MG63 (cell line): ENCODE measurements at places on chromosomes 16 and 17. TPM values are rescaled to one million over a fixed set of nuclear protein-coding genes. Genes with fewer than 3 reads are reported as not detected.

DNA sequence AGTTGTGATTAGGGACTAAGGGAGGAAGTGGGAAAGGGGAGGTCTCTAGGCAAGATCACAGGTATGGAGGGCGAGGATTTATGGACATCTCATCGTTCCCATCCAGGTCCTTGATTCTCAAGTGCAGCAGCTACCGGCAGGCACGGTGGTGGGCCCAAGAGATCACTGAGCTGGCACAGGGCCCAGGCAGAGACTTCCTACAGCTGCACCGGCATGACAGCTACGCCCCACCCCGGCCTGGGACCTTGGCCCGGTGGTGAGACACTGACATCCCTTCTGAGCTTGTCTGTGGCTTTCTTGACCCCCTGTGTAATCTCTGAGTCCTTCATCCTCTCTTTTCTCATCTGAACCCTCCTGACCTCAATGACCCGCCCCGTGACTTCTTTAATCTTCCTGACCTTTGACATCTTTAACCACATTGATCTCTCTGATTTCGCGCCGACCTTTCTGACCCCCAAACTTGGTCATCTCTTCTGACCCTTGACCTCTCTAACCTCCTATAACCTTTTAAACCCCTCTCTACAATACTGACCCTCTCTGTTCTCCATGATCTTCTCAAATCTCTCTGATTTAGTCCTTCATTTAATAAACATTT is 3.8 kb downstream of the PLD2 start:
- no peak for DNase-seq

DNA sequence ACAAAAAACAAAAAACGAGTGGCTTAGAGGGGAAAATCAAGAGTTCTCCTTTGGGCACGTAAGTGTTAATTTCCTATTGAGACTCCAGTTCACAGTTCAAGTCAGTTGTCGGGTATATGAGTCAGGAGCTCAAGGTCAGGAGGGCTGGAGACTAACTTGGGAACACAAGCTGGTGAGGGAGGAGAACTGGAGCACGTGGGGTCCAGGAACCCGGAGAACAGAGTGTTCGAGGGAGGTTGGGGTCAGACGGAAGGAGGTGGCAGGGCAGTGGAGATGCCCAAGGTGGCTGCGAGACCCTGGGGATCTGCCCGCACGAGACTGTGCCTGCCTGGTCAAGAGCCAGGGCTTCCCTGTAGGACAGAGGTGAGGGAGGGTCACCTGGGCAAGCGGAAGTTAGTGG is 12.0 kb downstream of the ALDH3A1 start:
- DNase-seq = no peak

DNA sequence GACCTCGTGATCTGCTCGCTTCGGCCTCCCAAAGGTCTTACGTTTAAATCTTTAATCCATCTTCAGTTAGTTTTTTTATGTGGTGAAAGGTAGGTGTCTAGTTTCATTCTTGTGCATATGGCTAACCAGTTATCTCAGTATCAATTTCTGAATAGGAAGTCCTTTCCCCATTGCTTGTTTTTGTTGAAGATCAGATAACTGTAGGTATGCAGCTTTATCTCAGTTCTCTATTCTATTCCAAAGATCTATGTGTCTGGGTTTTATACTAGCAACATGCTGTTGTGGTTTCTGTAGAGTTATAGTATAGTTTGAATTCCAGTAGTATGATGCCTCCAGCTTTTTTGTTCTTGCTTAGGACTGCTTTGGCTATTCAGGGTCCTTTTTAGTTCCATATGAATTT is 65.2 kb downstream of the TNFRSF13B start:
- DNase-seq = no peak

DNA sequence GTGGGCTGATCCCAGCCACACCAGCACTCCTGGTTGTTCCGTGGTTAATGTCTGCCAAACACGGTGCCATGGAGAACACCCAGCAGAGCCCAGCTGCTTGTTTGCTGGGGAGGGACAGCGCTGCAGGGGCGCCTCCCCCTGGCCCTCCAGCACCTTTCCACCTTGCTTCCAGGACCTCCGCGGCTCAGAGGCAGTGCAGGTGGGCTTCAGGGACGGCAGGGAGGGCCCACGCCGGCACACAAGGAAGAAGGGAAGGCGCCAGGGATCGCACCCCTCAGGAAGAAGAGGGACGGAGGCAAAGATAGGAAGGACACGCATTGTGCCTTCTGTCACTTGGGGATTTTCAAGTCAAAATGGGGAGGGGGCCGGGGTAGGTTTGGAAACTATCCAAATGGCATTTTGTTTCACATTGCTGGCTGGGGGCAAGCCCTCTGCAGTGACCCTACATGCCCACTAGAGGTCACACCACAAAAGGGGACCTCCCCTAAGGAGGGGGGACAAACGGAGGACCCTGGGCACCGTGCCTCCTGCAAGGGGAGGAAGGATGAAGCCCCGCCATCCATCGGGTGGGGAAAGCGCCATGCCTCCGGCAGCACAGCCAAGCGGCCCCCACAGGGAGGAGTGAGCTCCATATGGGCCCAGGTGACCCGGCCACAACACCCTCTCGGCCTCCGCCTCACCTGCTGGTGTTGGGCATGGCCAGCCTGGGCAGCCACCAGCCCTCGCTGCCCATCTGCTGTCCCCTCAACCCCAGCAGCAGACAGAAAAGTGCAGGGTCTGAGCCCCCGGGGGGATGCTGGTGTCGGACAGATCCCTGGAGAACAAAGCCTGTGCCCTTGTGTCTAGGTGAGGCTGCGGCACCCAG is 7.5 kb upstream of the C16orf95 start:
- no peak for DNase-seq

GRCh38 chr17:42969001-42969581 is 4.8 kb upstream of the AARSD1 start:
- no peak for DNase-seq

The CA7 gene
- not detected in 2 replicates for total RNA-seq

The FA2H gene
- not detected in 2 replicates for total RNA-seq
